Left renal cortex interstitium (tissue), 4 donors: ENCODE measurements at places on chromosomes 6 and 20. TPM values are rescaled to one million over a fixed set of nuclear protein-coding genes. Genes with fewer than 3 reads are reported as not detected.

Gene PRR18
- polyA plus RNA-seq, result 0.30 TPM

- no peak for DNase-seq
Measured at GRCh38 chr6:157880534-157880933, 57.5 kb downstream of the SNX9 start.

DNA sequence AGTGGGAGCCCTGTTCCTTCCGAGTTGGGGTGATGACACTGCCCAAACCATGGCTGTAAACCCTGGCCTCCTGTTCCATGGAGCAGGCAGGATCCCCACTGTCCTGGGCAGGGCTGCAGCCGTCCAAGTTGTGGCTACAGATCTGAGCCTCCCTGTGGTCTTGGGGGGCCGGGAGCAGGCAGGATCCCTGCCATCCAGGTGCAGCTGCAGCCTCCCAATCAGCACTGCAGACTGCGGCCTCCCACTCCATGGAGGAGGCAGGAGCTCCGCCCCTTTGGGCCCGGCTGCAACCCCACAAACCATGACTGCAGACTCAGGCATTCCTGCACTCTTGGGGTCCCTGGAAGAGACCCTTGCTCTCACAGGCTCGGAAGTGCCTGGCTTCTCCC lies 872.1 kb upstream of the GJE1 start:
- DNase-seq, result no peak

GRCh38 chr6:136228814-136229213 lies 21.3 kb downstream of the MTFR2 start:
- no peak for DNase-seq
